Activated T-helper 1 cell treated with anti-CD3 and anti-CD28 coated beads, Interleukin-2, amount 50 U/mL, for 16 hours (primary cell): ENCODE measurements at places on chromosomes 1 and 21.

- DNase-seq: no peak
These were observed 31.0 kb downstream of the C1orf185 start for GRCh38 chr1:51133045-51133444.

GRCh38 chr1:92957030-92957734 lies 4.1 kb downstream of the DIPK1A start:
- DNase-seq: no peak

- no peak for DNase-seq
These were observed 13.0 kb downstream of the PTPRC start for GRCh38 chr1:198651650-198652400.

GRCh38 chr1:162422662-162423375 lies 10.9 kb upstream of the SH2D1B start:
- DNase-seq: no peak

- no peak for DNase-seq
These were observed 258.6 kb downstream of the GRIK3 start for GRCh38 chr1:36775716-36776115.

DNA sequence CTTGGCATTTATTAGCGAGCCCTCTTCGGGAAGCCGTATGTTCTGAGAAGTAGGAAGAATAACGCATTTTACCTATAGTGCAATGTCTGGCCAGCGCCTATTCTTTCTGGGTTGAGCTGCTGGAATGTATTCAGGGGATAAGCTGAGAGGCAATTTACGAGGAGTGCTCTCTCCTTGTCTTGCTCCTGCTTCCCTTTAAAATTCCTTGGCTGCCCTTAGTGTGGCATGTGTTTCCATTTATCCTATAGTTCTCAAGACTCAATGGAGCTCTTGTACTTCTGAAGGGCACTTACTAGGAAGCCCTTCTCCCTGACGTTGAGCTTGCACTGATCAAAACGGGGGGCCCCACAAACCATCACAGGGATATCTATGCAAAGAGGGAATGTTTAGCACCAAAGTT lies 364.6 kb downstream of the DISC1 start:
- DNase-seq: no peak

GRCh38 chr1:160154790-160155189 lies 3.4 kb downstream of the ATP1A4 start:
- no peak for DNase-seq

GRCh38 chr21:31599013-31599412 lies 60.5 kb upstream of the SOD1 start:
- DNase-seq: no peak

GRCh38 chr1:24555591-24556413 lies at the start of gene NCMAP:
NCMAP (plus strand) TSS chr1:24556087; CDS start chr1:24595431, 39,344 bp downstream.
- DNase-seq: peak; percentile 26

GRCh38 chr1:97901017-97901658 lies 19.7 kb downstream of the DPYD start:
- DNase-seq: no peak

- DNase-seq: no peak
These were observed 220.2 kb upstream of the SNX7 start for GRCh38 chr1:98441281-98441680.

GRCh38 chr1:46277658-46278373 lies 25.6 kb downstream of the LRRC41 start:
- DNase-seq: no peak

- DNase-seq: no peak
These were observed 57.8 kb downstream of the RUNX3 start for GRCh38 chr1:24872061-24872850.
